Mucosa of gallbladder (tissue), 1 donor: ENCODE measurements at places on chromosomes 1 and 21.

GRCh38 chr1:232385221-232385620 is 244.7 kb downstream of the SIPA1L2 start:
- no peak for DNase-seq

GRCh38 chr1:36532810-36533401 is 50.2 kb upstream of the CSF3R start:
- no peak for DNase-seq

DNA sequence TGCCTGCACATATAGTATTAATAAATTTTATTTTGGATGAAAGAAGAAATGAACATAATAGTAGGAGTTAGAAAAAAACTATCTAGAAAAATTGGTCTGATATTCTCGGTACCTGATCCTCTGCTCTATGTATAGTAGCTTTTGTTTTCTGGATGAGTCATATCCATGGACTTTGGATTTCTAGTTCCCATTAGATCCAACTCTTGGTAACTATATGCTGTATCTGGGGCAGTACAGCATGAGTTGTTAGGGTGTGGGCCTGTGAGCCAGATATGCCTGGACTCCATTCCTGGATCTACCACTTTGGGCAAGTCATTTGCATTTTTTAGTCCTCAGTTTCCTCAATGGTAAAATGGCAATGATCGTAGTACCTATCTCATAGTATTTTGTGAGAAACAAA is 372.2 kb upstream of the PKN2 start:
- DNase-seq = peak; percentile 47

- no peak for DNase-seq
Observed at GRCh38 chr1:55768327-55768952, 553.3 kb upstream of the USP24 start.

- no peak for DNase-seq
Observed at GRCh38 chr1:245008761-245009160, 144.4 kb upstream of the HNRNPU start.

GRCh38 chr1:235030919-235031596 is 97.6 kb downstream of the TOMM20 start:
- no peak for DNase-seq

GRCh38 chr1:81126989-81127581 is 673.6 kb upstream of the ADGRL2 start:
- no peak for DNase-seq

GRCh38 chr1:57115030-57115614 is 149.3 kb upstream of the C8B start:
- DNase-seq = no peak

GRCh38 chr1:9626201-9626608 is 25.3 kb upstream of the PIK3CD start:
- DNase-seq = no peak

- peak; percentile 26 for DNase-seq
Observed at GRCh38 chr1:234114648-234115307, 210.3 kb downstream of the SLC35F3 start.

- no peak for DNase-seq
Observed at GRCh38 chr1:110300412-110301085, 38.6 kb upstream of the RBM15 start.

DNA sequence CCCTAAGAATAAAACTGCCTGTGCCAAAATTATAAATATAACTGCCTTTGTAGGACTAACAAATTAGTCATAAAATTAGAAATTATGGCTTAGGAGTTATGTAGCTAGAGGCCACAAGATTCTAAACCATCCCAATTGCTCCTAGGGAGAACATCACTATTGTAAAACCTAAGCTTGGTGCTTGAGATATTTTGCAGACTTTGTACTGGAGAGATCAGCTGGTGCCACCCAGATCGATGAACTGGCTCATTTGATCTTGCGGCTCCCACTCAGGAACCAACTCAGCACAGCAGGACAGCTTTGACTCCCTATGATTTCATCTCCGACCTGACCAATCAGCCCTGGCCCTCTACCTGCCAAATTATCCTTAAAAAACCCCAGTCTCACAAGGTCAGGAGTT is 30.6 kb downstream of the HHAT start:
- DNase-seq = peak; percentile 64

GRCh38 chr1:176858433-176858916 is 306.0 kb downstream of the ASTN1 start:
- no peak for DNase-seq

DNA sequence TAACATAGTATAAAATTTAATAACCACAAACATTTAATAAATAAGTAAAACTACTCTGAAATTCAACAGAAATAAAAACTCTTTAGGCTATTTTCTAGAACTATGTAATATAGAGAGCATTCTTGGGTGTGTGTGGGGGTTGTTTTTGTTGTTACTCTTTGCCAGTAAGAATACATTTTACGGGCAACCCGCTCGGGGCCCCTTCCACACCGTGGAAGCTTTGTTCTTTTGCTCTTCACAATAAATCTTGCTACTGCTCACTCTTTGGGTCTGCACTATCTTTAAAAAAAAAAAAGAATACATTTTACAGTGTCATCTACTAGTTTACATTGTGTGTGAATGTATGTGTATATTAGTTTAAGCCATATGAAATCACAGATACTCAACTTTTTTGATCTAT is 16.0 kb upstream of the GIPC2 start:
- no peak for DNase-seq

GRCh38 chr1:86714561-86715244 is 10.3 kb downstream of the SH3GLB1 start:
- no peak for DNase-seq

GRCh38 chr1:159933347-159933746 is 8.0 kb upstream of the TAGLN2 start:
- no peak for DNase-seq

DNA sequence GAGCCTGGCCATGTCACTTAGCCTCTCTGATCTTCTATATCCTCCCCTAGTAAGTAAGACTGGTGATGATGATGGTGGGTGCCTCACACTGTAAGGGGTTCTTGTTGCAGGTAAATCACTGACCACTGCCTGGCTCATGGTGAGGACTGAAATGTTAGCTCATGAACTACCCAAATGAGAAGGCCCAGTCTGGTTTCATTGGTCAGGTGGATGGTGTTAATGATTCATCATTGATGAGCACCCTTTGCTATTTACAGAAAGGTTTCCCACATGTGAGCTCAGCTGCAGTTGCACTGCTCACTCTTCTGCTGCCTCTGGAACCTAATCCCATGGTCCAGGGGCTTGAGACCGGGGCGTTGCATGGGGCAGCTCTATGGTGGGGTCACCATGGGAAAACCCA is 417.7 kb downstream of the PRDM2 start:
- DNase-seq = no peak

DNA sequence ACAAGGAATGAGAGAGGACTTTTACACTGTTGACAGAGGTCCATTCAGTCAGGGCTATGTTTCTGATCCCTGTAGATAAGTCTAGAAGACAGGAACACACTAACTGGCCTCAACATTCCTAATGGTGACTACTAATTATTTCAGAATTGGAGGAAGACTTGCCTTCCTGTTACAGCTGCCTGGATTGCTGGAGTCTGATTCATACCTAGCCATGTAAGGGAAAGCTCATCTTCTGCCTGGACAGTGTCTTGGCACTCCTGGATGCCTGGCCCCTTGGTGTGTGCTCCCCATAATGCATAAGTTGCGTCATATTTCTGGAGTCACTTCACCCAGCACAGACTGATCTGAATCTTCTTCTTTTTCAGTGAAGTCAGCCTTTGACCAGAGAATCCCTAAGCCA is 326.0 kb upstream of the RUNX1 start:
- no peak for DNase-seq

DNA sequence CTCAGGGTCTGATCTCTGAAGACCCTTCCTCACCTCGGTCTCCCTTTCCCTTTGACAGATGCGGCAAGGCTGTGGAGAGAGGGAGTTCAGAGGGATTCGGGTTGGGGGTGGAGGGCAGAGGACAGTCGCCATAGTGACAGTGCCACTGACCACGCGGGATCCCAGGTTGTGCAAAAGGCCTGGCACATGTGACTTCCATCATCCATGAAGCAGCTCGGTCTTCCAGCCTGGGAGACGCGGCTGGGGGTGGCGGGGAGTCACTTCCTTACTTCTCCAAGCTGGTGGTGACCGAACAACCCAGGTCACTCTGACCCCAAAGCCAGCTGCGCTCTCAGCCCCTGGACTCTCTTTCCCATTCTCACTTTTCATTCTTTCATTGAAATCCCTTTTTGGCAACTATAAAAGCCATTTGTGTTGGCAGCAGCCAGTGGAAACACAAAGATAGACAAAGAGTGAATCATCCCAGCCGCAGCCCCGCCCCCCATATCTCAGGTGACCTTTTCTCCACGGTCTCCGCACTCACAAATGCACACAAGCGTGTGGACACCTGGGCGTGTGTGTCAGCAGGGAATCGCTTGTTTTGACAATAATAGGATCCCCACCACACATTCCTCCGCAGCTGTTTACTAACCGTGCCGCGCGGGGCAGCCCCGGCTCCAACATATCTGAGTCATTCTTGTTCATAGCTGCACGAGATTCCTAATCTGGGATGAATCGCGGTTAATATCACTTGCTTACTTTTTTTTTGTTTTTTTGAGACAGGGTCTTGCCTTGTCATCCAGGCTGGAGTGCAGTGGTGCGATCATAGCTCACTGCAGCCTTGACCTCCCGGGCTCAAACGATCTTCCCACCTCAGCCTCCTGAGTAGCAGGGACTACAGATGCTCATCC is 68.3 kb downstream of the DHRS3 start:
- peak; percentile 81 for DNase-seq

DNA sequence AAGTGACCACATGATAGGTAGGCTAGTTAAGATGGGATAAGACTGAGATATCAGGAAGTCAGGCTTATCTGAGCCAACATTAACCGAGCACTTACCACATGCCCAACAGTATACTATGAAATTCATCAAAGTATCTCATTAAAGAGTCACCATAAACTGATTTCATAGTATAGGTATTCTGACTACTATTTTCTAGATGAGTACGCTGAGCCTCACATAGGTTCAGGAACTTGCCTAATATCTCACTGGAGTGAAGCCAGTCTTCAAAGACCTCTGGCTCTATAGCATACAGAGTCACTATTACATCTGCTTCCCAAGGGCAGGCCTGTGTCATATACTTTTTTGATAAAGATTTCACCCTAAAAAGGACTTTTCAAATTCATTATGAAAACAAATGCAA is 115.6 kb upstream of the NGF start:
- no peak for DNase-seq

GRCh38 chr1:15432324-15432723 is 5.9 kb upstream of the CTRC start:
- no peak for DNase-seq

DNA sequence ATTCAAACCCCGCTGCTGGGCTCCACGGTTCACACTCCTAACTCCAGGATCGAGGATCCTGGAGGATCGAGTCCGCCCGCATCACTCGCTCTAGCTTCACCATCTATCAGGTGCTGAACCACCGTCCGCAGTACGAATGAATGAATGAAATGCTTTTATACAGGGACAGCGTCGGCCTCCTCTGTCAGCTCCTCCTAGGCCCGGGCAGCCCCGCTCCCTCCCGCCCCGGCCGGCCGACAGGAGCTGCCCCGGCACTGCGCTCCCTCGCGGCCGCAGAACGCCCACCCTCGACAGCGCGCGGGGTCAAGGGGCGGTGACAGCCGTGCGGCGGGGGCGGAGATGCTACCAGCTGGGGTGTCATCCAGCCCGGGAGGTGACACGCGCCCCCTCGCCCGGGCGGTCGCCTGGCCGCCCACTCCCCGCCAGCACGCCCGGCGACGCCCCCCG is 520 bp downstream of the ZBTB17 start:
- no peak for DNase-seq

DNA sequence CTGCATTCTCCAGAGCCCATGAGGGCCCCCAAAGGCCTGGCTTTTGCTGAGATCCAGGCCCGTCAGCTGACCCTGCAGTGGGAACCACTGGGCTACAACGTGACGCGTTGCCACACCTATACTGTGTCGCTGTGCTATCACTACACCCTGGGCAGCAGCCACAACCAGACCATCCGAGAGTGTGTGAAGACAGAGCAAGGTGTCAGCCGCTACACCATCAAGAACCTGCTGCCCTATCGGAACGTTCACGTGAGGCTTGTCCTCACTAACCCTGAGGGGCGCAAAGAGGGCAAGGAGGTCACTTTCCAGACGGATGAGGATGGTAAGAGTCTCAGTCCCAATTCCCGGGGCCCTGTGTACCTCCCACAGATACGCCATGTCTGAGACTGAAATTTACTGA is 39.1 kb downstream of the PTPRU start:
- DNase-seq = no peak

DNA sequence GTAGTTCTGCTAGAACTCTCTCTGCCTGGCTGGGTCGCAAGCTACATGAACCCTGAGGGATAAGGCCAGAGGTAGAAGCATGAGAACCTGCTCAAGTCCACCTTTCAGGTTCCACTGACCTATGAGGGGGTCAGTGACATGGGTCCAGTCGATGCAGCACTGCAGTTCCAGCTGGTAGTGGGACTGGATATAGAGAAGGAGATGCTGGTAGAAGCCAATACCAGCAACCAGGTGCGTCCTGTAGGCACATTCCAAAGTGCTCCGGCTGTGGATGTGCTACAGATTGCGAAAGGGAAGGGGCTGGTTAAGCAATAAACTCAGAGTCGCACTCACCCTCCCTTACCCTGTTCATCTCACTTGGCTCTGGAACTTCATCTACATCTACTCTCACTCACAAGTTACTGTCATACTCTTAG is 5.7 kb downstream of the SMG5 start:
- no peak for DNase-seq

DNA sequence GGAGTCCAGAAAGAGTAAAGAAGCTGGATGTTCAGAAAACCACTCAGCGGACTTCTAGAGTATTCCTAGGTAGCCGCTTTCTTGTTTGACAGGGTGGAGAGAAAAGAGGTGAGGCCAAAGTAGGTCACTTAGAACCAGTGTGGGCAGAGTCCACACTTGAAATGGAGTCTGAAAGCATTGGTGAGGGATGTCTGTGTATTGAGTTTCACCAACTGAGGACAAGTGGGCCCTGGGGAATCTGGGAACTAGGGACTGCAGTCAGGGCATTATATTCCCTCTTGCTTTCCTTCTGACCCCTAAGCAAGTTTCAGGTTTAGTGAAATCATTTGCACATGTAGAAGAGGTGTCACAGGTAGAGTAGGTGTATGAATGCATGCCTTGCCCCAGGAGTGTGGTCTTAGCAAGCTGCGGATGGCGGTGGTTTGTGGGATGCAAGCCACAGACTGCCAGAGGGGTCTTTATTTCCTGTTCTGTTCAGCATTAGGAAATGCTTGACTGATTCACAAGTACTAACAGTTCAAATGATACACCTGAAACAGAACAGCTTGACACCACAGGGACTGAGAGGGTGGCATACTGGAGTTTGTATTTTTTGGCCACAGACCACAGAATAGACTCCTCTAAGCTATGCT is 1.1 kb upstream of the GNG12 start:
- DNase-seq = no peak

GRCh38 chr1:10674222-10674621 is 122.2 kb downstream of the CASZ1 start:
- no peak for DNase-seq
